PC-3 (cell line): ENCODE measurements at places on chromosomes 12 and 14. TPM values are rescaled to one million over a fixed set of nuclear protein-coding genes. Genes with fewer than 3 reads are reported as not detected.
A peak's percentile ranks its signal among the peaks of the same experiment; 100 is the strongest.

Gene MANSC1
- 2.8 and 3.1 TPM in 2 replicates for total RNA-seq

DNA sequence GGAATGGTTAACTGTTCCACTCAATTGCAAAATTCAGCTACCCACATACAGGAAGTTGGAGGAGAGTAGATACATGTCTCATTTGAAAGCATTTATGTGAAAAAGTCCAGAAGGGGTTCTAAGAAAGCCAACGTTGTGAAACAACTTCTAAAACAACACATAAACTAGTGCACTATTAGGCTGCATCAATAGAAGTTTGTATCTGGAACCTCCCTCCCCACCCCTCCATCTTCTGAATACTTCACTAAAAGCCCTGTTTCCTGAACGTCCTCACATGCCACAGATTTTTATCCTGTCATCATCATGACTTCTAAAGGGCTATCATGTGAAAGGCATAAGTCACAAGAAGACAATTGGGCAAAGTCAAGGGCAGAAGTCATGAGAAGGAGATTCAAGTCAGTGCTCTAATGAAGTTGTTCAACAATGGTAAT, 5.5 kb downstream of the KRT79 start:
- no peak overlapping the region for H3K27ac ChIP-seq
- no peaks in the 10 kb centered on the region for H3K27me3 ChIP-seq
- H3K36me3 ChIP-seq, result no peaks in the 10 kb centered on the region
- H3K4me3 ChIP-seq, result no peak overlapping the region
- DNase-seq, result no peak
- H3K4me1 ChIP-seq, result no peaks in the 10 kb centered on the region

DNA sequence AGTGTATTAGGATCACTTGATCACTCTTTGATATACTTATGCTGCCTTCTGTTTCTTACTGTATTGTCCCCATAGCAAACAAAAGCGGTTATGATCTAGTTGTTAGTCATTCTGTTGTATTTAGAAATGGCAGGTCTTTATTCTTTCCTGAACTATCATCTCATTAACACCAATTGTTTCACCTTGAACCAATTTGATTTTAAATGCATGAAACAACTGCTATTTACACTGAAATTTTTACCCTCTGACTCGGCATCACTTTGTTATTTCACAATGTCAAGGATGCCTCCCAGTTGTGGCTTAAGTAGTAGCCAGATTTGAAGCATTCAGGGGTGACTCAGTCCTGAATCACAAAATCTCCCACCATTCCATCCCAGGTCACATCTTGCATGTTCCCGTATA, 303.5 kb downstream of the EGLN3 start:
- H3K4me3 ChIP-seq, result no peak overlapping the region; the same call in 1 of the 2 replicates
- DNase-seq, result peak; percentile 96
- peak overlapping the region; percentile 83 for H3K27ac ChIP-seq

GRCh38 chr12:574475-575128, 88.6 kb downstream of the NINJ2 start:
- H3K27me3 ChIP-seq, result no peaks in the 10 kb centered on the region
- no peak overlapping the region for H3K4me3 ChIP-seq
- no peaks in the 10 kb centered on the region for H3K36me3 ChIP-seq

DNA sequence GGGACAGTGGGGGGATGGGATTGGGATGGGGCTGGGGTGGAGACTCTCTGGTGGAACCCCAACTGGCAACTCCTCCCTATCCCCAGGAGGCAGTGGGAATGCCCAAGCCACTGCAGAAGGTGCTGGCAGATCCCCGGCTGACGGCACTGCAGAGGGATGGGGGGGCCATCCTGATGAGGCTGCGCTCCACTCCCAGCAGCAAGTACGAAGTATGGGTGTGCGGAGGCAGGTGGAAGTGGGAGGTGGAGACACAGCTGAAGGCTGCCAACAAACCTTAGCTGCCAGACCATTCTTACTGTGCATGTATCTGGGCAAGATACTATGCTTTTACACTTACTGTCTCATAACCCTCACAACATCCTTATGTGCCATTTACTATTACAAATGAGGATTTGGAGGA, 8.2 kb downstream of the ARHGEF40 start:
- H3K27ac ChIP-seq, result no peak overlapping the region
- no peak overlapping the region for H3K4me3 ChIP-seq
- DNase-seq, result no peak
- H3K36me3 ChIP-seq, result no peaks in the 10 kb centered on the region
- no peaks in the 10 kb centered on the region for H3K4me1 ChIP-seq
- peaks cover 7% of the 10 kb centered on the region; the same call in 1 of the 2 replicates for H3K27me3 ChIP-seq

DNA sequence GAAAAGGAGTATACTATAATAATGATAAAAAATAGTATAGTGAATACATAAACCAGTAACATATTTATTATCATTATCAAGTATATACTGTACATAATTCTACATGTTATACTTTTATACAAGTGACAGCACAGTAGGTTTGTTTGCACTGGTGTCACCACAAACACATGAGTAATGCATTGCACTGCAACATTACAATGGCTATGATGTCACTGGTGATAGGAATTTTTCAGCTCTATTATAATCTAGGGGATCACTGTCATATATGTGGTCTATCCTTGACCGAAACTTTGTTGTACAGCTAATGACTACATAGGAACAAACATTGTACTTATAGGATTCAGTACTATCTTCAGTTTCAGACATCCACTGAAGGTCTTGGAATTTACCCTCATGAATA, 165.8 kb upstream of the SYT1 start:
- DNase-seq, result peak; percentile 93
- no peaks in the 10 kb centered on the region for H3K27me3 ChIP-seq
- no peaks in the 10 kb centered on the region for H3K36me3 ChIP-seq
- peak overlapping the region; percentile 90 for H3K27ac ChIP-seq

Gene ZDHHC22
- total RNA-seq, result 0.15 and 0.81 TPM in 2 replicates

DNA sequence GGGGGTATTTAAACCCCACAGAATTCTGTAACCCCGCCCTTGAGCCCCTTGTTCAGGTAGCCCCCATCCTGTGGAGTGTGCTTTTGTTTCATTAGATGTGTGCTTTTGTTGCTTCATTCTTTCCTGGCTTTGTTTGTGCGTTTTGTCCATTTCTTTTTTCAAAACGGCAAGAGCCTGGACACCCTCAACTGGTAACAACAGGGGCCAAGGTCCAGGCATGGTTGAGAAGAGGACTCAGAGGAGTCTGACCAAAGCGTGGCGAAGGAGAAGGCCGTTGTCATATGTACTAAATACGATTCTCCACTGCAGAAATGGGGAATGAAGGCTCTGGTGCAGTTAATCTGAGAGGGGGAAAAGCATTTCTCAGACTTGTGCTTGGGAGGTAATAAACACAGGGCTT, 46.0 kb upstream of the GNPNAT1 start:
- peaks cover 35% of the 10 kb centered on the region for H3K4me1 ChIP-seq
- DNase-seq, result no peak
- H3K4me3 ChIP-seq, result no peak overlapping the region
- no peak overlapping the region for H3K27ac ChIP-seq
- H3K36me3 ChIP-seq, result no peaks in the 10 kb centered on the region

DNA sequence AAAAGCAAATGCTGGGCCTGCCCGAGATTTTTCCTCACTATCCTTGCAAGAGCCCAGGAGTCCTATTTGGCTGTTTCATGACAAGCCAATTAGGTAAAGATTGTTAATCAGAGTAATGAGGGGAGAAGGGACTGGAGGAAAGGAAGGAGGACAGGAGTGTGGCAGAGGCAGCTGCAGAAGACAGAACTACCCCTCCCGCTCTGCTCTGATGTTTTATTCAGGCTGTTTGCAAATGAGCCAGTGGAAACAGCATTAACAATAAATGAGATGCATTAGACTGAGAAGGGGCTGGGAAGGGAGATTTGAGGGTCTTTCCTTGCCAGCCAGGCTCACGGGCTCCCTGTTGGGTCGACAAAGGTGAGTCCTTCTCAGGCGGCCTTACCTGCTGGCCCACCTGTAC, 421.0 kb upstream of the CCDC196 start:
- DNase-seq, result no peak
- H3K36me3 ChIP-seq, result no peaks in the 10 kb centered on the region
- peaks cover 60% of the 10 kb centered on the region for H3K27me3 ChIP-seq
- peaks cover 4% of the 10 kb centered on the region; the same call in 1 of the 2 replicates for H3K4me1 ChIP-seq
- H3K27ac ChIP-seq, result no peak overlapping the region
- H3K4me3 ChIP-seq, result no peak overlapping the region

- H3K27me3 ChIP-seq, result no peaks in the 10 kb centered on the region
- no peak overlapping the region for H3K27ac ChIP-seq
- H3K36me3 ChIP-seq, result no peaks in the 10 kb centered on the region
Observed at GRCh38 chr14:84432676-84433075, 1097.3 kb upstream of the FLRT2 start.

- H3K4me1 ChIP-seq, result no peaks in the 10 kb centered on the region
- no peak overlapping the region for H3K27ac ChIP-seq
- H3K4me3 ChIP-seq, result no peak overlapping the region
- no peaks in the 10 kb centered on the region for H3K36me3 ChIP-seq
- peaks cover 16% of the 10 kb centered on the region for H3K27me3 ChIP-seq
Observed at GRCh38 chr12:125687403-125687802, 622.2 kb downstream of the AACS start.

GRCh38 chr14:103745424-103745823, 29.8 kb downstream of the ZFYVE21 start:
- H3K36me3 ChIP-seq, result peaks cover 6% of the 10 kb centered on the region; the same call in 1 of the 2 replicates
- DNase-seq, result no peak
- no peak overlapping the region for H3K27ac ChIP-seq
- H3K4me1 ChIP-seq, result no peaks in the 10 kb centered on the region; the same call in 1 of the 2 replicates
- H3K4me3 ChIP-seq, result no peak overlapping the region

Gene DHRS4L2
- total RNA-seq, result 16.5 and 26.7 TPM in 2 replicates
